ENCODE measurements at places on chromosomes 13 and 19.

- no peak for DNase-seq
Measured at GRCh38 chr13:85379433-85379832, 419.8 kb downstream of the SLITRK6 start.

DNA sequence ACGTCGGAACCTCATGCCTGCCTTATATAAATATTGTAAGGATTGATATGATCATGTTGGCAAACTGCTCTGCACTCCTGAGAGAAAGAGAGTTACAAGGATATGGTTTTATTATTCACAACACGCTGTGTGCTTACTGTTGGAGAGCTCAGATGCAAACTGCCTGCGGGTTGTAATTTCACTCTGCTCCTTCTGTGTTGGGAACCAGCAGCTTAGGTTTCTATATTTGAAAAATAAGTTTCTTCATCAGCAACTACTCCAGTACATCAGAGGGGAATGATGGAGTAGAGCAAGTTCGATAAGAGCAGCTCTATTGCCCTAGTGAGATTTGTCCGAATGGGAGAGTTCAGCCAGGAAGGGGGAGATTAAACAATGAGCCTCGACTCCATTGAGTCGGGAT lies 106.9 kb upstream of the UBL3 start:
- DNase-seq, result no peak

DNA sequence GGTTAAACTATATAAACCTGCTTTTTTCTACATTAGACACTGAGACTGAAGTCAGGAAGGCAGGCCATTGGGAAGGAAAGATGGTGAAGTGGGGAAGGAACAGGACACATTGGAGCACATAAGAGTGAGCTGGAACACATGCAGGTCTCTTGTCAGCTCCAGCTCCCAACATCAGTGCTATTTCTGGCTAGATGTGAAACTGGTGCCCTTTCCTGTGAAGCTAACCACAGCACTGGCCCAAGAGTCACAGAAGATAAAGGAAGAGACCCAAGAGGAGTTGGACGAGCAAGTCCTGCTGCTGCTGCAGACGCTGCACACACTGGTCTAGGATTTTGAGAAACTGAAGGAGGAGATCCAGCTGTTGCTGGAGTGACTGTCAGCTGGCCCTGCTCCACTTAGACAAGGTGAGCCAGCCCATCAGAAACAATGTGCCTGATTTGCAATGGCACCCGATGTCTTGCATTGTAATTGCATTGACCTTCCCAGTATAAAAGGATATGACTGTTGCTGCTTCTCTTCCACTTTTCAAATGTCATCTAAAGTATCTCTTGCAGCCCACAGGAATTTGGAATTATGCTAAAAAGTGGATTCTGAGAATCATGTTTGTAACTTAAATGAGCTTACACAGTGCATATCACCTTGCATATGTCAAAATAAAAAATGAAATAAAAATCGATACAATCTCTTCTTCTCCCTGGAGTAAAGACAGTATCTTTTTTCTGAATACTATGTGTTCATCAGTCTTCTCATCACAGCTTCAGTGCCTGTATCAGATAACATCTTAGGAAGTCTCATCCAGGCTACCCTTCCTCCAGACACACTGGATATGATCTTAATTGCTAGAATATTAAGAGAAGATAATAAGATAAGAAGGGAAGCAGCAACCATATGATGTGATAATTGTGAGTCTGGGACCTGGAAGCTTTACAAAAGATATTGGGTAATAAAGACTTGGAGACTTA lies 230.7 kb upstream of the SPRY2 start:
- no peak for DNase-seq

GRCh38 chr13:35496006-35496405 lies 19.5 kb upstream of the MAB21L1 start:
- no peak for DNase-seq

- DNase-seq, result peak; percentile 67
Measured at GRCh38 chr19:48283908-48284307, 14.0 kb downstream of the ZNF114 start.

DNA sequence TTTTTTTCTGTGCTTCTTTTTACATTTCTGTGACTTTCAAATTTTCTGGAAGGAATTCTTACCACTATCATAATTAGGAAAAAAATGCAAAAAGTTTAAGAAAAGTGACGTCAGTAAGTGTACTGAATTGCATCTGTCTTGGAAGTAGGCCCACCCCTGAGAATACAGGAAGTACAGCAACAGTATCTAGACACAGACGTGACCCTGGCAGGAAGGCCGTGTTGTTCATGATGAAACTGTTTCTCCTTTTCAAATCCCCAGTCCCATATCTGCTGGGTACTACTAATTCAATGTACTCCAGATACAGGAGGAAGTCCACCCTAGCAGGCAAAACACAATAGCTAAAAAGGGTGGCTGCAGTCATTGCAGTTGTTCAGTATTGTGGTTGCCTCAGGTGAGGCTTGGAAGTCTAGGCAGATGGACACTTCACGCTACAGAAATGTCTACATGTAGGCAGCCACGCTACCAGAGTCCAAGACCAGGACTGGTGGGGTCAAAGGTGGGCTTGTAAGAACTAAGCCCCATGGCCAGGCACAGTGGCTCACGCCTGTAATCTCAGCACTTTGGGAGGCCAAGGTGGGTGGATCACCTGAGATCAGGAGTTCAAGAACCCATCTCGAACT lies 49.6 kb upstream of the MED4 start:
- no peak for DNase-seq

GRCh38 chr19:34667349-34668076 lies 9.4 kb downstream of the SCGB2B2 start:
- no peak for DNase-seq

DNA sequence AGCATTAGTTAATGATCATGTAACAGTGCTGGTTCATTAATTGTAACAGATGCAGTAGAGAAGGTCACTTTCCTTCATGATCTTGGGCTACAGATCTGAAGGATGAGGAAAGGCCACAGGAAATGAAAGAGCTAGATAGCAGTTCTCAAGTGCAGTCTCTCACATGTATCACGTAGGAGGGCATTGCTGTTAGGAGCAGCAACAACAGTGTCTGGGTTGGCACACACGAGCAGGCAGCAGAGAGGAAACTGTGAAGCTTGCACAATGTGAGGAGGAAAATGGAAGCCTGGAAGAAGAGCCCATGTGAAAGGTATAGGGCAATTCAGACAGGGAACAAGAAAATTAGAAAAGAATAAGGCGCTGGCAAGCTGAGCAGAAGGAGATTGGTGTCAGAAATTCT lies 1741.5 kb downstream of the PCDH9 start:
- no peak for DNase-seq

GRCh38 chr13:77384999-77385398 lies 58.1 kb upstream of the MYCBP2 start:
- DNase-seq, result no peak

Measured in fibroblast of skin of left quadriceps (primary cell).